Stimulated activated CD8-positive, alpha-beta memory T cell treated with anti-CD3 and anti-CD28 coated beads, Interleukin-4, amount 100 ng/mL, for 1 hour (primary cell): ENCODE measurements at places on chromosomes 6 and 20.

DNA sequence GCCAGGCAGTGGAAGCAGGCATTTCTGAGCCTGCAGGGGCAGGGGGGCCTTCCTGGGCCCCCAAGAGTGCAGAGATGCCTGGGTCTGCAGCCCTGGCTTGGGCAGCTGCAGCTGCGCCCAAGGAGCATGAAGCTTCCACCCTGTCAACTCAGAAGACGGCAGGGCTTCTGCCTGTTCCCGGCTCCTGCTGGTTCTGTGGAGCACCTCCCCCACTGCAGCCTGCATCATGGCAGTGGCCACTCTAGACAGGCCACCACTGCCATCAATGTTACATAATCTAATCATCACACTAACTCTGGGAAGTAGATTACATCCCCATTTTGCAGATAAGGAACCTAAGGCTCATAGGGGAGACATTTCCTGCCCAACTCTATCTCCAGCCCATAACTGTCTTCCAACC, 21.1 kb upstream of the TOP1 start:
- DNase-seq: no peak

GRCh38 chr20:4326195-4327065, 311.1 kb upstream of the RNF24 start:
- DNase-seq: no peak

- peak; percentile 77 for DNase-seq
Measured at GRCh38 chr6:29016559-29017427, 11.7 kb upstream of the ZNF311 start.

GRCh38 chr20:62418709-62419487, 8.4 kb downstream of the RBBP8NL start:
- no peak for DNase-seq

- DNase-seq: no peak
Measured at GRCh38 chr6:90368601-90369000, 72.0 kb upstream of the BACH2 start.

GRCh38 chr20:47220161-47220582, 136.3 kb downstream of the ZMYND8 start:
- DNase-seq: peak; percentile 5

DNA sequence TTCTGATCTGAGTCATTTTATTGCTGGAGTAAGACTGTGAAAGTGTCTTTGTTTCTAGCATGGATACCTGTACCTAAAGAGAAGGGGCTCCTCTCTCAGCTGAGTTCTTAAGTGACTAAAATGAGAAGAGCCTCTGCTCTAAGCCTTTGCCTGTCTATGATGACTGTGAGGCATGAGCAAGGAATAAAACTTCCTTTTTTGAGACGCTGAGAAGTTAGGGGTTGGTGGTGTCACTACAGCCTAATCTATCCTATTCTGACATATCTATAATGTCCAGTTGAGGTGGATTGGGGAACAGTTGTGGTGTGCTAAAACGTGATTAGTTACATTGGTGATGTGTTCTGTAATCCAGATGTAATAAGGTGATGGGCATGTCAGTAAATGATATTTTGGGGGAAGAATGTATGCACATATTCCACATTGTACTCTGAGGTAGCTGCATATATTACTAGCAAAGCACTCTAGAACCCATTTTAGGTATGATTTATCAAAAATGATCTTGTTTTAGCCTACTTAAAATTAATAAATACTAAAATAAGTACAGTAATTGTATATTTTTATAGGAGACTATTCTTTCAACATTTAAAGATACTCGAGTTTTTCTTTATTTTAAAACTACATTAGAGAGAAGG, 18.1 kb downstream of the ADGRB3 start:
- no peak for DNase-seq

- no peak for DNase-seq
Measured at GRCh38 chr6:53433261-53433950, 84.7 kb upstream of the ELOVL5 start.

GRCh38 chr6:116247285-116247684, 6.6 kb downstream of the TSPYL4 start:
- no peak for DNase-seq

DNA sequence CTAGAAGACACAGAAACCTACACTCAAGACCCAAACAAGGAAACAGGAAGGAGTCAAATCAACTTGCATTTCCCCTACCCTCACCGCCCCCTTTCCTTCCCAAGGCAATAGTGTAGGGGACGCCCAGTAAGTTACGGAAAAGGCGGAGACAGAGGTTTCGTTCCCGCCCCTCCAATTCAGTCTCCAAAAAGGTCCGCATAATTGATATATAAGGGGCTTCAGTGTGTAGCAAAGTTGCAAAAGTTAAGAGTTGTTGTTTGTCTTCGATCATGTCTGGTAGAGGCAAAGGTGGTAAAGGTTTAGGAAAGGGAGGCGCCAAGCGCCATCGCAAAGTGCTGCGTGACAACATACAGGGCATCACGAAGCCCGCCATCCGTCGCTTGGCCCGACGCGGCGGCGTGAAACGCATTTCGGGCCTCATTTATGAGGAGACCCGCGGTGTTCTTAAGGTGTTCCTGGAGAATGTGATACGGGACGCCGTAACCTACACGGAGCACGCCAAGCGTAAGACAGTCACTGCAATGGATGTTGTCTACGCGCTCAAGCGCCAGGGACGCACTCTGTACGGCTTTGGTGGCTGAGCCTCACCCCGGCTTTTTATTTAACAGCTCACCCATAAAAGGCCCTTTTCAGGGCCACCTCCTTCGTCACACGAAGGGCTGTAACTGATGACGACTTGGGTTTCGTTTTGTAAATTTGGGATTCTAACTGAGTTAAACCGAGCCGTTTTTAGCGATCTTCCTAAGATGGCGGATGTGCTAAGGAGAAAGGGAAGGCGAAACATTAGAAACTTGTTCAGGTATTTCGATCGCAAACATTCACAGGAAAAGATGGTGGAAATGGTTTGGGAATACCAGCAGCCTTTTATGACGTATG, 124.6 kb upstream of the BTN3A2 start:
- no peak for DNase-seq

DNA sequence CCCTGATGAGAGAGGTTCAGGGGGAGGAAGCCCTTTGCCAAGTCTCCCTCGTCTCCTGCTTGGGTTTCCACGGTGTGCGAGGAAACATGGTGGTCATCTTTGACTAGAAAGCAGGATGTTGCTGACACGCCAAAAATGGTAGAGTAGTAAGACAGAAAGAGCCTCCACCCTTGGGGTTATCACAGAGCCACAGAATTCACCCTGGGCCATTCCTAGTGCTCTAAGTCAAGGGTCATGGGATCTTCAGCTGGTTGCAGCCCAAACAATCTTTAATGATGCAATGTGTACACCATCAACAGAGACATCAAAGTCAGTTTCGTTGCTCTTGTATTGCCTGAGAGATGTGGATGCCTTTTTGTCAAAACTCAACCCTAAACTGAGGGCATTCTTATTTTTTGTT, 201.9 kb downstream of the LY86 start:
- DNase-seq: no peak

DNA sequence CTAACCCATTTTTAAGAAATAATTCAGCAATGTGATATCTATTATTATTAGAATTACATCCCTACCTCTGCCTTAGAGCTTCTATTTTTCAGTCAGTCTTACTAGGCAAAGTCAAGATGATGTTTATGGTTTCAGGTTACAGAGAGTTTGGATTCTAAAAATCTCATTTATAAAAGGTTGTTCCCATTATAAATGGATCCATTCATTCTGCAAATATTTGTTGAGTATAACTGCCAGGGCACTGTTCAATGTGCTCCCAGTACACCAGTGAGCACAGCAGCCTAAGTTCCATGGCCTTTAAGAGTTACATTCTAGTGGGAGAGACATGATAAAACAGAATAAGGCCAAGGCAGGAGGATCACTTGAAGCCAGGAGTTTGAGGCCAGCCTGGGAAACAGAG, 75.9 kb upstream of the EYA4 start:
- no peak for DNase-seq

DNA sequence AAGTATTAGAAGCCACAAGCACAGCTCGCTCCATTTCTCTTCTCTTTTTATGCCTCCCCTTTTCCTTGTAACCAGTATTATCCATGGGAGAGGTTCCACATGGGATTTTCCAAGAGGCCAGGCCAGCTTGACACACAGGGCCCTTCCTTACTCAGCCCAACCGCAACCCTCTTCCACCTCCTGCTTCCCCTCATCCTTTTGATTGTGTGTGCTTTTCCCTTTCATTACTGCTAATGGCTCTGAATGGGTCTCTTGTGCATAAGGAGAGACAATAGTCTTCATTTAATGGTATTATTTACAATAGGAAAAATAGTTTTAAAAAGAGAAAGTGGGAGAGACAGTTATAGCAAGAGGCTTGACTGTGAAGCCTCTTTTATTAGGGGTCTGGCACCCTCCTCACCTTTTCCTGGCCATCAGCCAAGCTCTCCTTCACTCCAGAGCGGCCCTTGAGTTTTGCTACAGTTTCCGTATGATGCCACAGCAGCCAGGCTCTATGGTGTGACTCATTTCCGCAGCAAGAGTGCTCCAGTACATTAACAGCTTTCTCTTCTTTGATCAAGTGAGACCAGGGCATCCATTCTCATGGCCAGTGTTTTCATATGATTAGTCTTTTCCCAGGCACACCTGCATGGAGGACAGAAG, 579.5 kb downstream of the TFAP2B start:
- DNase-seq: no peak

DNA sequence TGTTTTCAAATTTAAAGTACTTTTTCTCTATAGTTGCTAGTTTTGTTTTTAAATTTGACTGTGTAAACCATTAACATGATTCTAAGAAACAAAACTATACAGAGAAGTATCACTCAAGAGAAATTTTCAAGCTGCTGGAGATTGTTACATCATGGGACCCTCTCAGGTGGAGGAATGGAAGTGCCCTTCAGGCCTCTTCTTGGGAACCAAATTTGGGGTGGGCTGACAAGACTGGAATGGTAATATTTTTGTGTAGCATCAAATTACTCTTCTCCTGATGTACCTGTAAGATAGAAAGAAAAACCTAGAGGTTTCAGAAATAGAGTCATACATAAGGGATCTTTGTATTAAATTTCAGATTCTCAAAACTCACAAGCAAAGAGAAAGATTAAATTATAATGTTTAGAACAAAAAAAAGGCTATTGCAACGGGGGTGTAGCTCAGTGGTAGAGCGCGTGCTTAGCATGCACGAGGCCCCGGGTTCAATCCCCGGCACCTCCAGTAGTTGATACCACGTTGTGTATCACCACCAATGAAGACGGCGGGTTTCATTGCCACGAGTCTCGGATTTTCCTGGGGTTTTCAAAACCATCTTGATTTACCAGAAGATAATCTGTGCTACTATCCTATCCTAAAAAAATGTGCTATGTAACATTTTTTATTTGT, 193.7 kb downstream of the GPX5 start:
- no peak for DNase-seq

DNA sequence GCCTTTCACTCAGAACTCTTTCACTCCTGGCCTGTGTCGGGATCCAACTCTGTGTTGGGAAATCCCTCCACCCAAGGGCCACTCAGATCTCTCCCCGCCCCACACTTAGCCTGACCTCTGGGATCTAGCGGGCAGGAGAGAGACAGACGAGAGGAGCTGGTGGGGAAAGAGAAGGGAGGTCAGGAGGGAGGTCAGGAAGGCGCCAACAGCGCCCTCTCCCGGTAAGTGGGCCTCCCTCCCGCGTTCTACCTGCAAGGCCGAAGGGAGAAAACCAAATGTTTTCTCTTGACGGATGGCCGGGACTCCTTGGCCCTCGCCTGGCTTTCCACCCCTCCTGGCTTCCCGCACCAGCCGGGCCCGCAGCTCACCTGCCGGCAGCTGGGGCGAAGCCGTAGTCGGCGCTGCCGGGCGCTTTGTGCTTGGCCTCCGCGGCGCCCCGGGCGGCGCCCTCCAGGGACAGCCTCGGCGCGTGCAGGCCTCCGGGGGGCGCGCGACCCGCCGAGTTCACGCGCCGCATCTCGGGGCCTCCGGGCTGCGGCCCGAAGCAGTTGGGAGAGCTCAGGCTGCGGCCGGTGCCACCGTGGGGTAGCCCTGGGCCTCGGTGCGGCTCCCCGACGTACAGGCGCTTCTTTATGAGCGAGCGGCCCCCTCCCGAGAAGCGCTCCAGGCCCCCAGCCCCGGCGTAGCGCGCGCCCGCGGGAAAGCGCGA, 38.2 kb downstream of the C6orf132 start:
- DNase-seq: peak; percentile 50

GRCh38 chr6:52551483-52552277, 25.2 kb downstream of the TRAM2 start:
- no peak for DNase-seq
